Neural crest cell (in vitro differentiated cells): ENCODE measurements at places on chromosomes 5 and 9.

GRCh38 chr5:105506692-105507277 is 1944.2 kb upstream of the NUDT12 start:
- no peak for DNase-seq

GRCh38 chr5:60540856-60541805 is 158.8 kb downstream of the DEPDC1B start:
- no peak for DNase-seq

GRCh38 chr5:58077966-58078365 is 381.9 kb downstream of the PLK2 start:
- no peak for DNase-seq

DNA sequence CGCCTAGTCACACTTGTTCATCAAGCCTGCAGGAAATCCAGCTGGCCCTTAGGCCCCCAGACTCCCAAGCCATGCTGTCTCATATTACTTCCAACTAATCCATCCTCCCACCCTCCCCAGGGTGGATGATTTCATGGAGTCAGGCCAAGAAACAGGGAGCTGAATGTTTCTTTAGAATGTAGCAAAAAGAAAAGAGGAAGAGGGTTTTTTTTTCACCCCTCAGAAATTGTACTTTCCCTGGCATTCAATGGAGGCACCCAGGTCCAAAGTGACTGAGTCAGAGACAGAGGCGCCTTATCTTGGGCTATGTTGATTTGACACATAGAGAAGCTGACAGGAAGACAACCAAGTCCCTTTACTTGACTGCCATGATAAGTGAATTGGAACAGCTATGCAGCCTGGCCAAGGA is 260.2 kb upstream of the NR4A3 start:
- no peak for DNase-seq

- no peak for DNase-seq
Measured at GRCh38 chr5:67281874-67282273, 85.3 kb upstream of the CD180 start.

GRCh38 chr9:122360891-122361290 is 9.9 kb upstream of the PTGS1 start:
- no peak for DNase-seq

- no peak for DNase-seq
Measured at GRCh38 chr5:56683281-56683680, 132.1 kb upstream of the MAP3K1 start.

- DNase-seq, result no peak
Measured at GRCh38 chr9:89433826-89434225, 64.1 kb downstream of the SEMA4D start.
